ENCODE measurements at places on chromosomes 16 and 17. TPM values are rescaled to one million over a fixed set of nuclear protein-coding genes. Genes with fewer than 3 reads are reported as not detected.

DNA sequence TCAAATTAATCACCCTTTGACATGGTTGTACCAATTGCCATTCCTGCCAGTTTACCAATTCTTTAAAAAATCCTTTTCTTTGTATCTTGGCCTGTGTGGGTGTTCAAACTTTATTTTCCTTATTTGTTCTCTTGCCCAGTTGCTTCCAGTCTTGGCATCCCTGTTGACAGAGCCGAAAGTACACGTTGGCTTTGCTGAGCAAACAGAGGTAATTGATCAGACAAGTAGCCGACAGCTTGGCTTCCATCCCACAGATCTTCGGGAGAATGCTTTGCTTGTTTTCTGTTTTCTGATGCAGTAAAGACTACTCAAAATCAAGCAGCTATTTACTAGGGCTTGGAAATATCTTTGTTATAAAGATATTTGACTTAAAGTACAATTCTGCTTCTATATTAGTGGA lies 506.8 kb upstream of the SALL1 start:
- DNase-seq = no peak

GRCh38 chr16:4393240-4393600 lies 21.6 kb downstream of the VASN start:
- DNase-seq = peak; percentile 69

DNA sequence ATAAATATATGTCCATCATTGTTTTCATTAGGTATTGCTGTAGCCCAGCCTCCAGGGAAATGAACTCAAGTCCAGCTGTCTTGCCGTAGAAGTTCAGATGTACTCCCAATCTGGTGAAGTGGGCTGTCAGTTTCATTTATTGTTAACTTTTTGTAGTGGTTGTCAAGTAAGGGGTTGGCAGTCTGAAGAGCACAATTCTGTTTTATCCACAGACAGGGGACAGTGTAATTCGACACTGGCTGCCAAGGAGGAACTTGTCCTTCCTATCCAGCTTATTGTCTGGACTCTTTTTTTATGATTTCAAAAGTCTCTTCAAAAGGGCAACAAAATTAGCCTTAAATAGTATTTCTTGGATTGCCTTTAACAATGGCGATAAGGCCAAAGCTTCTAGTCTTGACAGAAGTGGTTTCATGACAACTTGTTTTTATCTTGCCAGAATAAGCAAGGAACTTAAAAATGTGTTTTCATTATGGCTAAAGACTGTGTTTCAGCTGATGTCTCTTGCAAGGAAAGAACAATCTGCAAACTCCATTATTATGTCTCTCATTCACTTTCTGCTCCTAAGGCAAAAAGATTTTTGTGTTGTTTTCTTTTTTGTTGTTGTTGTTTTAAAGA lies 73.9 kb upstream of the TANC2 start:
- DNase-seq = no peak

- DNase-seq = no peak
These were observed 30.0 kb downstream of the STH start for GRCh38 chr17:46028981-46029565.

DNA sequence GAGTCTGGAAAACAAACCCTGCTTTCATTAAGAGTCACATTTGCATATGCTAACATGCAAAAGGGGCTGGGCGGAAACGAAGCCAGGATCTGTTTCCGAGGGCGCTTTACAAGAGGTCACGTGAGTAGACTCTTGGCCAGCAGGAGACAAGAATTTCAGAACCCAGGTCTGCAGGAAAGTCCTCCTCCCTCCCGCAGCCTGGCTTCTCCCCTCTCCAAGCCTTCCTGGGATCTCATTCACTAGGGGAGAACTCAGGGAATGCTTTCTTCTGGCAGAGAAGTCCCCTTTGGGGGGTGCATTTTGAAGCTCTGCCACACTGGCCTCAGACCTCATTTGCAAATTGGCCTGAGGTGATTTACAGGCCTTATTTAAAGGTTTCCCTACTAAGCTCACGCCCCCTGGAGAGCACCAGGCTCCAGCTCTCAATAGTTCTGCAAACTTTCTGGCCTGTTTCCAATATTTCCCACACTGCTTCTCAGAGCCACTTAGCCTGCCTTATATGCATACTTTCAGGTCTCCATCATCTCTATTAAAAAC lies 57.2 kb upstream of the CACNG5 start:
- DNase-seq = no peak

DNA sequence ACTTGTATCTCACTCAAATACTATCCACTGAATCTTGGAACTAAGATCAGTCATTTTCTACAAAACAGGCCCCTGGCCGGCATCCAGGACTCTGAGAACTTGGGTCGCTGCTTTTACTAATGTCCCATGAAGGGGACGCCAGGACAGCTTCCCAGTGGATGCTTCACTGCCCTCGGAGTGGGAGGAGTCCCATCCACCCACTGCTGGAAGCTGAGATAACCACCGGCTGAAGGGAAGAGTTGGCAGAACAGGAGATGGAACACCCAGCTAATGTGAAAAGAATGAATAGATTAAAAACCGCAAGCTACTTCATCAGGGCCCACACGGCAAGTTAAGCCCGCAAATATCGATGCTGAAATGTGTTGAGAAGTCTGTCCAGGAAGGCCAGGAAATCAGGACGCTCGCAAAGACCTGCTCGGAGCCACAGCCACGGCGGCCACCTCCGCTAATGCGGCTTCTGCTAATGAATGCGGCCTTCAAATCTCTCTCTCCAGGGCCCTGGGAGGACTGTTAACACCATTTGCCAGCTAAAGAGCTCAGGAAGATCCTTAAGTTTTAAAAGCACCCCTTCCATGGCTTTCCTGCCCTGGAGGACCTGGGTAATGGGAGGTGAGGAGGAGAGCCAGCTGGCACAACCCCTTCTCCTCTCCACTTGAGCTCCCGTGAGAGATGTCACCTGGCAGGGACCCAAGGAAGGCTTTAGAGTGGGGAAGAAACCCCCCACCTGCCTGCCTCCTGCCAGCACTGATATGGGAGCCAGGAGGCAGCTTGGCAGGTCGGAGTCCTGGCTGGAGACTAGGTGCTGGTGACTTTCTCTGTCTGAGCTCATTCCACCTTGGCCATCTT lies 226.6 kb upstream of the RPL38 start:
- DNase-seq = no peak

GRCh38 chr16:80063031-80063712 lies 462.6 kb upstream of the MAF start:
- no peak for DNase-seq

GRCh38 chr17:78422267-78422605 lies 43.8 kb downstream of the PGS1 start:
- DNase-seq = no peak

Gene KRTAP9-8
- total RNA-seq = not detected

DNA sequence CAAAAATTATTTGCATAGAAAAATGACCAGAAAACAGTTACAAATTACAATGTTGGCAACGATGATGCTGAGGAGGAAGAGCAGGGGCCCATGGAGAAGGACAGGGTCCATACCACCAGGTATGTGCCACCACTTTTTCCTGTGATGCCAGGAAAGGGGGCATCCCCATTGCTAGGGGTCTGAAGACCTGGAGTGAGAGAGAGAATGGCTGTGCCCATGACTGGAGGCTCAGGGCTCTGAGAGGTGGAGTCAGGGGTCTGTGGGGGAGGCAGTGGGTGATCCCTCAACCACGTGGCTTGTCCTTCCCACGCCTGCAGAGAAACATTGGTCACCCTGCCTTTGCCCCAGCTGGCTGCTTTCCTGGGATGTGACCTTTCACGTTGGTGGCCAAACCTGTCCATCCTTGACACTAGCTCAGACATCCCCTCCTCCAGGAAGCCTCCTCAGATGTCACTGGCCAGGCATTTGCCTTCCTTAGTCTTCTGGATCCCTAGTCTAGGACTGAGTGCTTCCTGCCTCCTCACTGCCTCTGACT lies 51.4 kb downstream of the SOCS1 start:
- DNase-seq = no peak

GRCh38 chr17:4215882-4216570 lies 47.8 kb downstream of the ANKFY1 start:
- DNase-seq = no peak

DNA sequence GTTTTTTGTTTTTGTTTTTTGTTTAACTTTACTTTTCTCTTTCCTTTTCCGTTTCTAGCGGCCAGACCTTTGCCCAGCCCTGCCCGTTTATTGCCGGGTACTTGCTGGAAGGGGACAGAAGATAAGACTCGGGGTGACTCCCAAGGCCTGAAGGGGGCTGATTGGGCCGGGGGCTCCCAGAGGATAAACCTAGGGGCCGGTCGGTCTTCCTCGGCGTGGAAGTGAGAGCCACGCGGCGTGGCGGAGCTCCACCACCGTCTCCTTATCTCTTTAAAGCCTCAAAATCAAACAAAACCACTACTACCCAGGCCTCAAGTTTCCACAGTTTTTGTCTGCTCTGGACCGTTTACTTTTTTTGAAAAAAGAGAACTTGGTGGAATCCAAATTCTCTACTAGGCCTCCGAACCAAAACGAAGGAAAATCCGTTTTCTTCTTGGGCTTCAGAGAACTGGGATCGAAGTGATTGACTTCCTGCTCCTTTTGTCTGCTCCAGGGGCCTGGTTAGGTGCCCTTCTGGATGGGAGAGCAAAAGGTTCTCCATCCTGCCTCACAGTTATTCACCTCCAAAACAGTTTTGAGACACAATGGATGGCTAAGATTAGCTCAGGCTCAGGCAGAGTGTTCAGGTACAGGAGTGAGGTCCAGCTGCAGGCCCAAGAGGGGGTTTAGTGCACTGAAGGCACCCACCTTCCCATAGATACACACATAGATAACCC lies 8.5 kb upstream of the HOXB9 start:
- DNase-seq = no peak

DNA sequence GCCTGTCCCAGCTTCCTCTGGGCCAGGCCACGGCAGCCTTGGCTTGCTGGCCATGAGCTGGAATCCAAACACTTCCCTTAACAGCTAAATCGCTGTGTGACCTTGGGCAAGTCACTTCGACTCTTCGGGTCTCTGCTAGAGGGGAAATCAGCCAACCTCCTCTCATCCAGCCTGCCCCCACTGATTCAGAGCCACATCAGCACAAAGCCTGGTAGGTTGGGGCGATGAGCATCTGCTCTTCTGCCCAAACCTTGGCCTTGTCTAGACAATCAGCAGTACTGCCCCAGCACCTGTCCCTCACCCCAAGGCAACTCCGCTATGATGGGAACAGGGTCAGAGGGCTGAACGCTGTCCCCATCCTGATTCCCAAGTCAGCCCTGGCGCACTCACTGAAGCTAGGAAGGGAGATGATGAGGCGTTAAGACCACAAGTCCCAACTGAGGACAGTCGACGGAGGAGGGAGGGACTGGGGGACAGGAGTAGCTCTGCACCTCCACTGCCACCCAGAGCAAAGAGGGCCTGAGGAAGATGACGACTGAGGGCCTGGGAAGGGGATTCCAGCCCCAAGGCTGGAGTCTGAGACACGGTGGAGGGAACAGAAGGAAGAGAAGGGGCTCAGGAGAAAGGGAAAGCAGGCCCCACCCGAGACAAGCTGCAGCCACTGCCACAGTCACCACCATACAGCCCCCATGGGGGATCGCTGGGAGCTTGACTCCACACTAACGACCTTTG lies 1.3 kb downstream of the CLUH start:
- DNase-seq = peak; percentile 21

DNA sequence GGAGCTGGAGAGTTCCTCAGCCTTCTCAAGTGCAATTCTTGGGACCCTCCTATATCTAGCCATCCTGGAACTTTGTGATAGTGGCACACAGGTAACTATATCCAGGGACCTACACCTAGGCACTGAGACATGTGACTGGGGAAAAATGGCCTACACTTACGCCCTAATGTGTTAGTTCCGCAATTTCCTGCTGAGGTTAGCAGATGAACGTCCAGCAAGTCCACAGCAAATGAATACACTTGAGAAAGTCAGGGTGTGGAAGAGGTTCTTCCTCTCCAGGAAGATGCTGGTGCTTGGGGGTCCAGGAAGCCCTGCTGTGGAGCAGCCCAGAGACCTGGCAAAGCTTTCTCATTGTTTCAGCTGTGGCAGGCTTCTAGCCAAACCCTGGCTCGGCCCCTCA lies 20.8 kb downstream of the PIK3R5 start:
- no peak for DNase-seq

Gene ALOX15B
- 18.5 TPM for total RNA-seq

Gene ZDHHC1
- 7.6 TPM for total RNA-seq

Gene KRT33B
- not detected for total RNA-seq

Gene TUBB3
- total RNA-seq = 20.2 TPM

DNA sequence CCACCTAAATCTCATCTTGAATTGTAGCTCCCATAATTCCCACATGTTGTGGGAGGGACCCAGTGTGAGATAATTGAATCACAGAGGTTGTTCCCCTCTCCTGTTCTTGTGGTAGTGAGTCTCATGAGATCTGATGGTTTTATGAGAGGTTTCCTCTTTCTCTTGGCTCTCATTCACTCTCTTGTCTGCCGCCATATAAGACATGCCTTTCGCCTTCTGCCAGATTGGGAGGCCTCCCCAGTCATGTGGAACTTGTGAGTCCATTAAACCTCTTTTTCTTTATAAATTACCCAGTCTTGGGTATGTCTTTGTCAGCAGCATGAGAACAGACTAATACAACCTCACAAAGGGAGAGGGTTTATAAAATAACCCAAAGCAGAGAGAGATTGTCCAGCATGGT lies 367.4 kb downstream of the SNX29 start:
- no peak for DNase-seq

Gene MRPS7
- total RNA-seq = 73.9 TPM

Gene CHST5
- total RNA-seq = not detected

GRCh38 chr16:57555831-57556230 lies 13.4 kb downstream of the ADGRG5 start:
- DNase-seq = no peak

DNA sequence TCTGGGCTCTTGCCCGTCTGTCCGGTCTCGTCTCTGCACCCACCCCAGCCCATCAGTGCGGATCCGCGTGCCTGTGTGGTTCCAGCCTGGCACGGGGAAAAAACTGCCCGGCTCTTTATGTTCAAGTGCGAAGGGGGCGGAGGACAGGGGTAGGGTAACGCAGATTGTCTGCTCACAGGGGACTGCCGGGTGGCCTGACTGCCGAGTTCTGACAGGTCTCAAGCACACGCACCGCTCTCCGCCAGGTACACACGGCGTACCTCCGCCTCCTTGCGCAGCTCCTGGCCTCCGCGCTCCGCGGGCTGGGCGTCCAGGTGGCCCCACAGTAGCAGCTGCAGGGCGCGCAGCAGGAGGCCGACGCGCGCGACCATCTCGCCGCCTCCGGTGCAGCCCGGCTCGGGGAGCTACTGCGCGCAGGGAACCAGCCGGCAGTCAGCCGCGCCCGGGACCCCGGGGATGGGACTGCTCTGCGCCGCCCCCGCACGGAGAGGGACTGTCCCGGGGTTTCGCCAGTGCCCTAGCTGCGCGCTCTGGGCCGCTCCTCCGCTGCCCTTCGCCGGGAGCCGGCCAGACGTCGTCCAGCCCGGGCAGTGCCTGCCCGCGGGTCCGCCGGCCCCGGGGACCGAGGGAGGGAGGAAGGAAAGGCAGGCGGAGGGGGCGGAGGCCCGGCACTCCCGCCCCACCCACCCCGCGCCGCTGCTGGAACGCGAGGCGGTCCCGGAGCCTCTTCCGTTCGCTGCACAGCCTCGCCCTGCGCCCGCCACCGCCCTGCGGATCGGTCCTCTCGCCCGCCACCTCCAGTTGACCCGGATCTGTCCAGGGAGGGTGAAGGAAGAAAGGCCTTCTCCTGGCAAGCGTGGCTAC lies at the start of gene MMP28:
TSS of gene MMP28 (minus strand) at position 635 of the 864 bp plus-strand sequence. CDS start at position 371, 264 bp downstream.
- peak; percentile 53 for DNase-seq

Gene PRAC1
- not detected for total RNA-seq

Gene CCDC200
- total RNA-seq = not detected
